Stimulated activated CD8-positive, alpha-beta memory T cell treated with anti-CD3 and anti-CD28 coated beads, Interleukin-2, amount 100 ng/mL, for 1 hour (primary cell): ENCODE measurements at places on chromosomes 4 and X.

DNA sequence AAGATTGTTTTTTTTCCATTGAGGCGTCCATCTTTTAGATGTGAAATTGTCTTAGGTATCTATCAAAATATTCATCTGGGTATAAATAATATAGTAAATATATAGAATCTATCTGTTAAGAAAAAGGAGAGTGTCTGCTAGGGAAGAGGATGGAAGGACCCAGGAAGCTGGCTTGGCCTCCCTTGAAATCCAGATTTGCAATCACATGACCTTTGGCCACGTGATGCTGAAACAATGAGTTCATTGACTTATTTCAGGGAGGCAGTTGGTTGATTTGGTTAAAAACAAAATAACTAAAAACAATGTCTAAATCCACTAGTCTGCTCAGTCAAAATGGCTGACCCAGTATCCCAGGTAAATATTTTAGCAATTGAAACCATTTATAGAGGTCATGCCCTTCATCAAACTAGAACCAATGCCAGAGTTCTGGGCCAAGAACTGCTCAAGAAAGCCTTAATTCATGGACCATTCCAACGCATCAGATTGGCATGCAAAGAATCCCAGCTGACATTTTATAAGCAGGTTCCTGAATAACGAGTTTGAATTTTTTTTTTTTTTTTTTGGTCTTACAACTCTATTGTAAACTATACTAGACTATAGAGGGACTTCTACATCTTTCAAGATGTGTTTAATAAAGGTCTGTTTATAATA lies 172.7 kb downstream of the MID1 start:
- DNase-seq: no peak

- DNase-seq: no peak
These were observed 1.6 kb downstream of the SCML1 start for GRCh38 chrX:17738737-17739535.

DNA sequence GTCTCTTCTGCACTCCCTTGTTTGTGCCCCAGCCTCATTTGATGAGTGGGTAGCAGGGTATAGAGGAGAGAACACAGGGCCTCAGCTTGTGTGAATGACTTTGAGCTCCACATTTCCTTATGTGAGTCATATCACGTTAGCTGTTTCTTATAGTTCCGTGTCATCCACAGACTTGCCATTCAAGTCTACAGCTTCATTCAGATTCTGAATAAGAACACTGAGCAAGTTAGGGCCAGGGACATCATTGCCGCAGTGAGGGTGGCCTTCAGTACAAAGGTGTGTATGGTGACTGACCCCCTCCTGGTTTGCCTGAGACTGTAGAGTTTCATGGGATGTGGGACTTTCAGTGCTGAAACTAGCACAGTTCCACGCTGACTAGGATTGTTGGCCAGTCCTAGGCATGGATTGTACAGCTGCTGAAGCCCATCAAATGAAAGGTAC lies 23.6 kb downstream of the KLF3 start:
- DNase-seq: no peak

GRCh38 chr4:38169524-38169923 lies 209.3 kb downstream of the PTTG2 start:
- DNase-seq: no peak

DNA sequence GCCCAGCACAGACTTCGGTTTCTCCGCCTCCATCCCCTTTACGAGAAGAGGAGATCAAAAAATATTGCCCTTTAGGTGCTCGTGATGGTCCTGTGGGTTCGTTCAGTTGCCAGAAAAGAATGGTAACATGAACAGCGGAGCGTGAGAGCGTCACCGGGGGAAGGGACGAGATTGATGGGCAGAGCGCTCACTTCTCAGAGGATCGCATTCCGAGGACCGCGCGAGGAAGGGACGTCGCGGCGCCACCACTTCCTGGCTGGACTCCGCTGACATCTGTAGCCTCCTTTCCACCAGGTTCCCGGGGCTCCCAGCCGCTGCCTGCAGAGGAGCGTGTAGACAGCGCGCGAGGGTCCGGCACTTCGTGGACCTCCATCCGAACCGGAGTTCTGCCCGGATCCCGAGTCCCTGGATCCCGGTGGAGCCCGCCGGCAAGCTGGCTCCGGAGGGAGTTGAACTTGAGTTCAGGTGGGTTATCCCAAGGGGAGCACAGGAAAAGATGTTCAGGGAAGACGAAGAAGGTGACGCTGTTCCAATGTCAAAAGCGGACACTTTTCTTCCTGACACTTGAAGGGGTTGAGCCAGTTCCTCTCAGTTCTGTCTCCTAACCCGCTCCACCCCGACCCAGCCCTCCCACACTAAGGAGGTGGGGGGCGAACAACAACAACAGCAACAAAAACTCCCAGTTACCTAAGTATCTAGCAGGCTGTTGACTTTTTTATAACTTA lies 484 bp downstream of the GALNTL6 start:
- DNase-seq: no peak

DNA sequence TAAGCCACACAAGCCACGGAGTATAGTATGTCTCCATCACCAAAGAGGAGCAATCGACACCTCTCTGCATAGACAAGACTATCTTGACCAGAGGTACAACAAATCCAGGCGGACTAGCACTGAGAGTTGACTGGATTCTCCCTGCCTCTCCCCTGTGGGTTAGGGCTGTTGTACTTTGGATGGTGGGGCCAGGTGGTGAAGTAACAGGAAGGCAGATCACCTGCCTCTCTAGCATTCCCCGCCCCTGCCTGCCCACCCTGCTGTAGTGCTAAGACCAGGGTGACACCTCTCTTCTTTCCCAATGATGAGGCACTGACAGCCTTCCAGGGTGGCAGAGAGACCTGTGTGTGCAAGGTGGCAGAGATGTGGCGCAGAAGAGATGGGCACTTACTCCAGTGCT lies 47.5 kb upstream of the TRIM2 start:
- no peak for DNase-seq

DNA sequence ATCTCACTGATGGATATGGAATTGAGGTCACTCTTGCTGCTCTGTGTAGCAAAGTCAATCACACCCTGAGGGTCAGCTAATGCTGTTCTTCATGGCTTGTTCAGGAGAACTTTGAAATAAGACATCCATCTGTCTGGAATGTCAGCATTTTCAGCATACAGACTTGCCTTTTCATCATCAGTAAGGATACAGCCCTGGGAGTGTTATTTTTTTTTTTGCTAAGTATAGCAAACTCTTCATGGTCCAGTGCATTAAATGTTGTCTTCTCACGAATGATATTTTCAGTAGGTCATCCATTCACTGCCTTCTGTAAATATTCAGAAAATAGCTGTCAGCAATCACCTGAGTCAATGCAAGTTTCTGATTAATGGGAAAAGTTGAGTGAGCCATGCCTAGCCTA lies 268.8 kb upstream of the SMIM31 start:
- DNase-seq: no peak

DNA sequence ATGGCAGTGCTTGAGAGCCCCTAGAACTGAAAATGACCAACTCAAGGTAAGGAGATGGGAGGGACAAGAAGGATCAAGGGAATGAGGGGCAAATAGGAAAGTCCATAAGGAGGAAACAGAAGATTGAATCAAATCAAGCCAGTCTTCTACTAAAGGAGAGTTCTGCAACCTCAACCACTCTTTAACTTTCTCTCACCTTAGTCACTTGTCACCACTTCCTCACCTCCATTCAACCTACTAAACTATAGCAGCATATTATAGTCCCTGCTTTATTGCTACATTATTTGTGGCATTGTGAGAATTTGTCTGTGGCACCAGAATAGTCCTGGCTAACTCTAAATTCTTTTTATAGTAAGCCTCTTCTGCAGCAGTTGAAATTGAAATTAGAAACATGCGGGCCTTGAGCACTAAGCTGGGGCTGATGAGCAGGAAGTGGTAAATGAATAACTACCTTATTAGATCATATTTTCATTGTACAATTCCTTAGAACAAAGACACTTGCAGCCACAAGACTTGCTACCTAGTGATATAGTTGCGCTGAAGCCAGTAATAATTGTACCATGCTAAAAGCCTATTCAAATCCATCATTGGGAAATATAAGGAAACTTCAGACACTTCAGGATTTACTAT lies 336.9 kb downstream of the ZNF674 start:
- DNase-seq: no peak

DNA sequence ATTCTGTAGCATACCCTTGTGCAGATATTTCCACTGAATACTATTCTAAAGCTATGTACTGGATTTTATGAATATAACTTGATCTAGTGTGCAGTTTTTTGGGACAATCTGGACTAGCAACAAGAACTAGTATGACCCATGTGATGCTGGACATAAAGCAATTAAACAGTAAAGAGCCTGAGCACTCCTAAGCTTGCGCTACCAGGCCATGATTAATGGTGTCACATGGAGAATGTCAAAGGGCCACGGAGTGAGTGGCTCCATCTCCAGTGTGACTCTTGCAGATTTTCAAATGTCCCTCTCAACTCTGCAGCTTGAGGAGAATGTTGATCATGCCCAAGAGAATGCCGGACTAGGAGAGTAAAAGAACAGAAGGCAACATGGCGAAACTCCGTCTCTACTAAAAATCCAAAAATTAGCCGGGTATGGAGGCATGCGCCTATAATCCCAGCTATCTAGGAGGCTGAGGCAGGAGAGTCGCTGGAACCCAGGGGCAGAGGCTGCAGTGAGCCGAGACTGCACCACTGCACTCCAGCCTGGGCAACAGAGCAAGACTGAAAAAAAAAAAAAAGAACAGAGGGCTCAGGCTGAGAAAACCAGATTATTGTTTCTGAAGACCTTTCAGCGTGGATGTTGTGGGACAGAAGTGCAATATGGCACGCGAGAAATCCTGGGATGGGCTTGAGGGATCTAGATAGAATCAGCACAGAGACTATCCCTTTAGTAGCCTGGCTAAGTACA lies 45.0 kb downstream of the TIGD2 start:
- no peak for DNase-seq

DNA sequence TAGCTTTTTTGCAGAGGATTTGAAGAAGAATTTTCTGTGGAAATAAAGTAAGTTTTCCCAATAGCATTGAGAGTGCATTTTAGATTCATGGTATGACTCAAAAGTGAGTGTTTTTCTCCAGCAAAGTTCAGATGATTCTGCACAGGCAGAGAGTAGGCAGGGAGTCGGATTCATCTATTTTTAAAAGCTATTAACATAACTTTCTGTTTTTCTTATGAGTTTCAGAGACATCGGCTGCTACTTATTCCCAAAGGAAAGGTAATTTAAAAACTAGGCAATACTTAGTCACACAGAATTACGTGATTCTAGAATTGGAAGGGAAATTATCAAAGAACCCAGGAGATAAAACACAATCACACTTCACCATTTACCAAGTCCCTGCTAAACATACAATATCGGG lies 4.4 kb downstream of the CCDC110 start:
- no peak for DNase-seq

- DNase-seq: no peak
These were observed 445.5 kb downstream of the PCDH10 start for GRCh38 chr4:133594390-133595207.

GRCh38 chr4:181017038-181017437 lies 1226.2 kb upstream of the TENM3 start:
- no peak for DNase-seq

- DNase-seq: no peak
These were observed 856 bp downstream of the SAT1 start for GRCh38 chrX:23783589-23784469.

GRCh38 chr4:77631276-77631675 lies 25.7 kb downstream of the CXCL13 start:
- DNase-seq: no peak

DNA sequence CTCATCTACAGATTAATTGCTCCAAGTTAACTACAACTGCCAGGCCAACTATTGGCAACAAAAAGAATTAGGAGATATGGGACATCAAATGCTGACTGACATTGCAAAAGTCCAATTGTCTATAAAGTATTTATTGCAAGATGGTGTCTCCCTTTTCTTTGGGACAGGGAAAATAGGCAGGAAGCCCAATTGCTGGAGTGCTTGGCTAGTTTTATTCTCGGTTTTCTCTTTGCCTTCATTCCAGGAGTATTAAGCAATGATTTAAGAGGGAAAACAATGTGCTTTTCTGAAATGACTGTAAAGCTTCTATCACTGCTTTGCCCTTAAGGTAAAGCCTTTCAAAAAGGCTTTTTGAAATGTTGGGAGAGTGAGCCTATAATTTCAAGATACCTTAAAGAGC lies 62.8 kb upstream of the DIAPH2 start:
- DNase-seq: no peak

- DNase-seq: no peak
These were observed 17.8 kb downstream of the CT47C1 start for GRCh38 chrX:119090627-119091026.

DNA sequence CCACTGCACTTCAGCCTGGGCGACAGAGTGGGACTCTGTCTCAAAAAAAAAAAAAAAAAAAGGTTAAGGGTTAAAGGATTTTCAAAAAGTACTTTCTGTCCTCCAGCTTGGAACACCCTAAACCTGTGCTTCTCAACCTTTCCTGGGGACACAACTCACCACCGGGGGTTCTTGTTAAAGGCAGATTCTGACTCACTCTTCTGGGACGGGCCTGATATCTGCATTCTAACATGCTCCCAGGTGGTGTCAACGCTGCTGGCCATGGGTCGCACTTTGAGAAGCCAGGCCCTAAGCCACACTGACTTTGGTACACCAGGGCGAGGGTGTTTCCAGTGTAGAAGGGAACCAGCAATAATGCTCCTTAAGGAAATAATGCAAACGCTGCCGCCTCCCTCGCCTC lies 46.1 kb downstream of the AFAP1 start:
- no peak for DNase-seq

- DNase-seq: no peak
These were observed 75.4 kb downstream of the AR start for GRCh38 chrX:67619253-67619652.

GRCh38 chr4:101938836-101939235 lies 148.3 kb downstream of the BANK1 start:
- no peak for DNase-seq

- DNase-seq: no peak
These were observed 13.3 kb upstream of the CD99 start for GRCh38 chrX:2677764-2678163.

GRCh38 chrX:74446876-74447275 lies 25.6 kb downstream of the SLC16A2 start:
- DNase-seq: no peak

DNA sequence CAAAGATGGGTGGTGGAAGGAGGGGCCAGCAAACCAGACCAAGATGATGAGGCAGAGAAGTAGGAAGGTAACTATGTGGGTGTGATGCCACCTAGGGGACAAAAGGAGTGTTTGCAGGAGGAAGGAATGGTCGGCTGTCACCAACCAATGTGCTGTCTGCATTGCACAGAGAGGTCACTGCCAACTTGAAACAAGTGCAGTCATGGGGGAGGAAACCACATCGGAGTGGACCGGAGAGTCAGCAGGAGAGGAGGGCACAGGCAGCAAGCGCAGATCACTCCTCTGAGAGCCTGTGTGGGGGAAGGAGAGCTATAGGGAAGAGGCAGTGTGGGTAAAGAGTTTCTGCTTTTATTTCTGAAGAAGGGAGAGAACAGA lies 38.5 kb upstream of the FGFBP2 start:
- DNase-seq: peak; percentile 9

GRCh38 chrX:9942086-9942485 lies 25.1 kb upstream of the CLDN34 start:
- peak; percentile 14 for DNase-seq

DNA sequence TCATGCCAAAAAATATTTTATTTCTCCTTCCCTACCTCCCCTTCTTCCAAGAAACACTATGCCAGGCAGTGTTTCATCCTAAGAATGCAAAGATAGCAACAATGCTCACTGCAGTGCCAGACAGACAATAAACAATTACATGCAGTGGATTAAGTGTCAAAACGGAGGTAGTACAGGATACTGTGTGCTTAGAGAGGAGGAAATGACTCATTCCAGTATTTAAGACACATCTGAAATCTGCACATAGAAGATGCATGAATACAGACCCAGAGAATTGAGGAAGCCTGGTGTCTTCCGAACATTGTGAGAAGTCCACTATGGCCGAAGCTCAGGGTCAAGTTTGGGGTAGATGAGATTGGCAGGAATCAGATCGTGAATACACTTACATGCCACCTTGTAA lies 326.4 kb downstream of the PPP3CA start:
- no peak for DNase-seq
